ENCODE measurements at places on chromosomes 4 and X.

DNA sequence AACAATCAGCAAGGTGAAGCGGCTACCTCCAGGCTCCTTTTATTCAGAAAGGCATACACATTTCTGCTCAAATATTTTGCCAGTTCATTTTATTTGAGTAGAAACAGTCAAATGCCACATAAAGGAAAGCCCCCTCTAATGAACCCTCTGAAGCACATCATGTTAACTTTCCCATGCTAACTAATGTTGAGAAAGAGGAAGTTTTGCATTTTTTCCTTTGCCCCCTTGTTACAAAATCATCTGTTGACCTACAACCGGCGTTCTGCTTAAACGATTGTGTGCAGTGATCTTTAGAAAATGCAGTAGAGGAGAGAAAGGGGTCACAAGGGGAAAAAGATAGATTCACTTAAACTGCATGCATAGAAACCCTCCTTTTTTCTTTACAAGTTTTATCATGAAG lies 25.2 kb upstream of the ATXN3L start:
- DNase-seq = no peak

- DNase-seq = peak; percentile 7
These were observed 833.1 kb downstream of the C4orf33 start for GRCh38 chr4:129929052-129929451.

DNA sequence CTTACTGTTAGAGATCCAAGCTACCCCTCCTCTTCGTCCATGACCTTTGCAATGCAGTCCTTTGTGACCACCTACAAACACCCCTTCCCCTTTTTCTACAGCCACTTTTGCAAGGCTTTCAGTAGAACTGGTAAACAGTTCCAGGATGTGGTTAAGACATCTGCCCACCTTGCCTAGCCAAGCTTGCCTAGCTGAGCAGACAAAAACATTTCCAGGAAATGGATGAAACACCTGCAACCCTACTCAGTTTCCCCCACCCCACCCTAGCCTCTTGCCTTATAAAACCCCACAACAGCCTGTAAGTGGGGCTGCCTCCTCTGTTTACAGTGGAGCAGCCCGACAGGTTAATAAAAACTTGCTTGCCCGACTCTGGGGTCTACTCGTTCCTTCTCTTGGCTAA lies 133.8 kb downstream of the ZC4H2 start:
- DNase-seq = no peak

DNA sequence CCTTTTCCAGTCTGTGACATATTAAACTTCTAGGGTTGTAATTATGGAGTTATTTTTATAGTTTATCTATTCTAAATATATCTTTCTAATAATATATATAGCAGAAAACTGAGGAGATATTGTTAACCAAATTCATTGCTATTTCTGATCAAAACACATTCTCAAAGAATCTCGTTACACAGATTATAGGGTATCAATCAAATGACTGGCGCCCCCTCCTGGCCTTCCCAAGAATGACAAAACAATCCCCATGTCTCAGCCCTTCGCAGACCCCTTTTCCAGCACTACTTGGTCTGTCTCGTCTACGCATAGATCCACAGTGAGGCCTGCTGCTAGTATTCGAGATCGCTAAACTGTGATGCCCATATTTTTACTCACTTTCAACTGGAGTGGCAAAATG lies 209.3 kb downstream of the GPC3 start:
- DNase-seq = no peak

- no peak for DNase-seq
These were observed 25.8 kb downstream of the EXOC1 start for GRCh38 chr4:55879224-55879623.

DNA sequence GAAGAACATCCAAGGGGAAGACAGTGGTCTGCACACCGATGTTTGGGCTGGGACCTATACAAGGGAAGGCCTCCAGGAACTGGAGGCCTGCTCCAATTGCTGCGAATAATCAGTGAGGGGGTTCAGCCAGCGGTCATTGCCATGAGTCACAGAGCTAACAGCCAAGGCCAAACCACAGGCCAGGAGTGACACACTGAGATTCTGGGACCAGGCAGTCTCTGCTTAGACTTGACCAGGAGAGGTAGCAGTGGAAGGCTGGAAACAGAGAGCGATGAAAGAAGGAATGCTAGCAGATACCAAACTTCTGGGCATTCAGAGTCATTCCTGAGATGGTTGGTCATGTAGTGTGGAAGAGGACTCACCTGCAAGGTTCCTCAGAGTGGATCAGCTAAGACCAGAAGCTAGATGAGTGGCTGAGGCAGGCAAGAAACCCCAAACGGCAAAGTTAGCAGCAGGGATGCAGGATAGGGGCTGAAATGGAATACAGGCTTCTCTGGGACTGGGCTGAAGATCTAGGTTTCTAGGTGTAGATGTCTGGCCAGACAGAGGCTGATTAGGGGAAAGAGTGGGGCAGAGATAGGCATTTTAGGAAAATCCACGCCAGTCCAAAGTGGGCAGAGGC lies 54.7 kb downstream of the CNGA2 start:
- DNase-seq = no peak

DNA sequence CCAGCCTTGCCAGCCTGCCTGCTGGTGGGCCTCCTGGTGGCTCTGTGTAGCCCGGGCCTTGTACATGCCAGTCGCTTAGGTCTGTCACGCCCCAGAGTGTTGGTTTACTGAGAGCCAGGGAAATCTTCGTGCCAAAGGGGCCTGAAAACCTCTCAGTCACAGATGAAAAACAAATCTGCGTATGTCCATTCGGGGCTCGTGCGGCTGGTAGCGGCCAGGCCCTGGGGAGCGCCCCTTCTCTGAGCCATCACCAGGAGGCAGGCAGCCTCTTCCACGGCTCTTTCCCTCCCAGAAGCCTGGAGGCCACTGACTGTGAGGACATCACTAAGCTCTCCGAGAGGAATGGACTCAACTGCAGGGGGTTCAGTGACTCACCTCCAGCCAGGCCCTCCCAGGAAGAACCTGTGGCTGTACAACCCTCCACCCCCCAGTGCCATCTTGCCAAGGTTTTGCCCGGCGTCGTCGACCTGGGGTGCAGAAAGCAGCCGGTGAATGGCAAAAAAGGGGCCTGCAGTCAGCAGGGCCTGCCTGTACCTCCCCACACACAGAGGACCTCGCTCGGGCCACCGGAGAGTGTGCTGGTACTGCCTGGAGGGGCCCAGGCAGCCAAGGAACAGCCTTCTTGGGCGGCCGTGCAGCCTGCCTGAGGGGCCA lies 162.2 kb downstream of the BCOR start:
- DNase-seq = no peak

DNA sequence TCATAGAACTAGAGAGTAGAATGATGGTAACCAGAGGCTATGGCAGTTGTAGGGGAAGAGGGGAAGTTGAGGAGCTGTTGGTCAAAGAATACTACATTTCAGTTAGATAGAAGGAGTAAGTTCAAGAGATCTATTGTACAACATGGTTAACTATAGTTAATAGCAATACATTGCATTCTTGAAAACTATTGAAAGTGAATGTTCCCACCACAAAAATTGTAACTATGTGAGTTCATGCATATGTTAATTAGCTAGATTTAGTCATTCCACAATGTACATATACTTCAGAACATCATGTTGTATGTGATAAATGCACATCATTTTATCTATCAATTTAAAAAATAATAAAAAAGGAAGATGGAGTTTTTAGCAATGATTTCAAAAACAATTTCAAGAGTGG lies 125.3 kb upstream of the IL15 start:
- no peak for DNase-seq
